ENCODE measurements at places on chromosomes 1 and 21.
A peak's percentile ranks its signal among the peaks of the same experiment; 100 is the strongest.

DNA sequence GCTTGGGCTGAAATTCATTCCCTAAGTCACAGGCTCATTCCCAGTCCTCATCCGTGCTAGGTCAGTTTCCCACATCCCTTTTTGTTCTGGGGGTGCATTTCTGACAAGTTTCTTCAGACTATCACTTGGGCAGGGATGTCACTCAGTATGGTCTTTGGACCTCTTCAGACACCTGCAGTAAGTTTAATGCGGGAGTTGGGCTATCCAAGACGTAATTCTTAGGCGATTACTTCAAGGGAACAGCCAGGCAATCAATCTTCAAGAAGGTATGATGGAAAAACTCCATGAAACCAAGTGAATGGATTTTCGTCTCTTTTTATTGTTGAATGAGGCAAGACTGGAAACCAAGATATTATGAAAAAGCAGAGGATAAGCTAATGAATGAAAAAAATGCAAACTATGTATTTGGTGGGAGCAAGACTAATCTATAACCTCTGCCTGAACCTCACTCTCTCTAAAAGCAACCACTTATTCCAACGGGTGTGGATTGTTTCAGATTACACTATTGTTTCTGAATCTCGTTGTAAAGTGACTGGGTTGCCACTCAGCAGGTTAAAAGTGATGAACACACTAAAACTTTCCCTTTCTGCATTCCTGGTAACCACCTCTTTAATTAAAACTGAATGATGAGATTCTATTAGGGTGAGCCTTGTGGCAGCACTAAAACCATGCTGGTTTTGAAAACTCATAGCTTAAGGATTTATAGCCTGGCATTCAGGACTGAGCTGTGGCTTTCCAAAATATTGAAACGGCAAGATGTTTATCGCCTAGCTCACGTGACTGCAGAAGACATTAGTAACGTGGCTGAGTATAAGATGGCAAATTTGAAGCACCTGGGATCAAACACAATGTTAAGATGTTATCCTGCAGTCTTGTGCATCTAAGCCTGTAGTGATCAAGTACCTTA lies 1.1 kb downstream of the RASAL2 start:
- DNase-seq = no peak

DNA sequence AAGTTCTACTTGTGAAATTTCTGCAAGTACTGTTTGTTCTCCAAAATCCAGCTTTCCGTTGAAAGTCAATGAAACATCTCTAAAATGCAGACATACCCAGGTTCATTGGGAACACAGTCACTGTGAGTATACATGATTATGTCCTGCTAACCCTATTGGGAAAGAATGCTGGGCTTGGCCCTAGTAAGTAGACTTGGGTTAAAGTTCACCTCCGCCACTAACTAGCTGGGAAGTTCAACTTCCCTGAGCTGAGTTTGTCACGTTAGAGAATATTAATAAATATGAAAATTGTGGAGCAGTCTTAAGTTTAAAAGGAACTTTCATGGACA lies 10.5 kb upstream of the PGD start:
- no peak for DNase-seq

DNA sequence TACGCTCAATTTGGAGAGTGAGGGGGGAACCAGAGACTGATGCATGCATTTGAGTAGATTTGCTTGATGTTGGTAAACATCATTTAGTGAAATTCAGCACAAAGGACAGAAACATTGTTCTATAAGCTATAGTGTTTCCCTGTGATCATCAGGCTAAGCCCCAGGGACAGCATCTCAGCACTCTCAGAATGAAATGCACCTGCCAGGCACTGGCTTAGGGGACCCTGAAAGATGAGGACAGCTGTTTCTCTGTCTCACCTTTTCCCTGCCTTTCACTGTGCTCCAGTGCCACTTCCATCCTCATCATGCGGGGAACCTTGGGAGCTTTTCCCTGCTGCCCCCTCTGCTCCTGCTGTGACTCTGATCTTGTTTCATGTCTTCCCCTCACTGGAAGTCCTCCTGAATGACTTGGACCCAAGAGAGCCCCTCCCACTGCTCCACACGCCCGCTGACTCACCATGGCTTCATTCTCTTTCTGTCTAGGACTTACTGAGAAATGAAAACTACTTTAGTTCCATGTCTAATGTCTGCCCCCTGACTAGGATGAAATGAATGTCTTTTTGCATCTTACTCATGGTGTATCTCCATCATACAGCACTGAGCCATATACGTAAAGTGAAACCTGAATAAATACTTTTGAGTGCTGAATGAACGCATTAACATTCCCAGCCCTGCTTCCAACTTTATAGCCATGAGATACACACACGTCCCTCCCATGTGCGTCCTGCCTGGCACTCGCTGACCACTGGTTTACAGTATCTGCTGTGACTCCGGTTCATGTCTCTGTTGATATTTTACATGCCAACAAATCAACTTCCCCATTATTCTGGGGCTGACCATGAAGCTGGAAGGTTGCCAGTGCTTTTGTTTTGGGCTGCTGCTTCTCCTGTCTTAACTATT lies 182.0 kb downstream of the PCP4 start:
- DNase-seq = no peak

DNA sequence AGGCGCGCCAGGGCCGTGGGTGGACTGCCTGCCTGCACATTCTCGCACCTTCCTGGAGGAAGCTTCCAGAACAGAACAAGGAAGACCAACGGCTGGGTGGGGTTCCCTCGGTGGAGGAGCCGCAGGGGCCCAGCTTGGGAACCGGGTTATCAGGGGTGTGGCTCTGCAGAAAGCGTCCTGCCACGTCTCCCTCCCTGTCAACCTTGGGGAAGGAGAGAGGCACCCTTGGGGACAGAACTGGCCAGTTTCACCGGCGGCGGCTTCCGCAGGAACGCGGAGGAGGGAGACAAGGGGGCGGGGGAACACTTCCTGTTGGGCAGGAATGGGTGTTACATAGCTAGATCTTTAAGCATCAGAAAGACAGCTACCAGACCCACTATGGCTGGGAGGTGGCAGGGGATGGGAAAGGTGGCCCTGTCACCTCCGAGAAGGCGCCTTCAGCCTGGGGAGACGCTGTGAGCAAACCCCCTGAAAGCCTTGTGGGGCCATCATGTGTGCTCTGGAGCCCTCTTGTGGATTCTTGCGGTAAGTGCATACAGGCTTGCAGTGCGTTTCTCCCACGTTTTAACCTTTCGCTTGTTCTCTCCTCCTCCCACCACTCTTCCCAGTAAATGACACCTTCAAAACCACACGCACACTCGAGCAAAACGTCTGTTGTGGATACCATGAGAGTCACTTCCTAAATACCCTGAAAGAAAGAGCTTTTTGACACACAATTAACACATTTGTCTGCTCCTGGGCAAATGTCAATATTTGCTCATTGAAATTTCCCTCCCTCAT lies 3.8 kb upstream of the PLEKHA6 start:
- DNase-seq = peak; percentile 60

DNA sequence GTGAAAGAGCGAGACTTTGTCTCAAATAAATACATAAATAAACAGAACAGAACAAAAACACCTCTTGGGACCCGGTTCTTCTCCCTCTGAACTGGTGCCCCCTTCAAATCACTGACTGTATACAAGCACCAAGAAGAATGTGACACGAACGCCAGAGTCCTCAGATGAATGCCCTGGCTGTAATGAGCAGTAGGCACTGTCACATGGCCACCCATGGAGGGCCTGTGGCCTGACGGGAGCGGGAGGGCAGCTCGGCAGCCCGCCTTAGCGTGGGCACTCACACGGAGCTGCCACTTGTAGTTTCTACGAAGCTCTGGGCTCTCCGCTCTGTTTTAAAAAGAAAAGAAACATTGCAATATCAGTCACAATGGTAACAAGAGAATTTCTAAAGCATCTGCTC lies 146.0 kb downstream of the PEX14 start:
- no peak for DNase-seq

DNA sequence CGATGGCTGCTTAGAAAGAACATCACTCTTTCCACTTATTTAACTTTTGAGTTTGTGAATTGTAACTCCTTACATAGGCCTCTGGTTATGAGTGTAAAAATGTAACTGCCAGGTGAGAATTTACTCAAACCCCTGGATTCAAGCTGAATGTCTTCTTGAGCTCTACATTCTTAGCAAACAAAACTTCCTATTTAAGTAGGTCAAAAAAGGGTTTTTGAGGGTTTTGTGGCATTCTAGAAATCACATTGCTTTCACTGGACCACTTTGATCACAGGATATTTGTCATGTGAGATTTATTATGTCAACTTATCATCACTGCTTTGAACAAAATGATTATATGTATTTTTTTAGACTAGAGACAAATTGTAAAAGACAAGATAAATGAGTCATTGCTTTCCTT lies 5.7 kb downstream of the IL23R start:
- DNase-seq = no peak

GRCh38 chr1:157119448-157119847 lies 18.7 kb downstream of the ETV3 start:
- DNase-seq = no peak

GRCh38 chr1:41380979-41381691 lies 19.9 kb downstream of the FOXO6 start:
- no peak for DNase-seq

GRCh38 chr1:180170546-180171151 lies 16.0 kb downstream of the QSOX1 start:
- no peak for DNase-seq

DNA sequence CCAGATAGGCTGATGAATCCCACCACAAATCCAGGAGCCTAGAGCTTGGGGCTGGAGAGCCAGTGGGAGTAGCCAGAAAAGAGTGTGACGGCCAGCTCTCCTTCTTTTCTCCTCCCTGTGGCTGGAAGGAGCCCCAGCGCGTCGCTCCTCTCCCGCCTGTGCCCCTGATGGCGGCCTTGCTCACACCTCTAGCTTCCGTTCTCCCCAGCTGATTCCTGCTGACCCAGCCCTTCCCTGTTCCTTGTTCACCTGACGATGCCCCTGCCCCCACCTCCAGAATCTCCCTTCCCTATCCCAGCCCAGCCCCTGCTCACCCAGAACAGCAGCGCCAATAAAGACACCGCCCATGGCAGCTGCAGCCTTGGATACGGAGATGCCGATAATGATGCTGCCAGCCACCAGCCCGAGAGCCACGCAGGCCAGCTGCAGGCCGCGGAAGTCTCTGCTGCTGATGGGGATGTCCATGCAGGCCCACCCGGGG lies 656 bp downstream of the KNCN start:
- no peak for DNase-seq

DNA sequence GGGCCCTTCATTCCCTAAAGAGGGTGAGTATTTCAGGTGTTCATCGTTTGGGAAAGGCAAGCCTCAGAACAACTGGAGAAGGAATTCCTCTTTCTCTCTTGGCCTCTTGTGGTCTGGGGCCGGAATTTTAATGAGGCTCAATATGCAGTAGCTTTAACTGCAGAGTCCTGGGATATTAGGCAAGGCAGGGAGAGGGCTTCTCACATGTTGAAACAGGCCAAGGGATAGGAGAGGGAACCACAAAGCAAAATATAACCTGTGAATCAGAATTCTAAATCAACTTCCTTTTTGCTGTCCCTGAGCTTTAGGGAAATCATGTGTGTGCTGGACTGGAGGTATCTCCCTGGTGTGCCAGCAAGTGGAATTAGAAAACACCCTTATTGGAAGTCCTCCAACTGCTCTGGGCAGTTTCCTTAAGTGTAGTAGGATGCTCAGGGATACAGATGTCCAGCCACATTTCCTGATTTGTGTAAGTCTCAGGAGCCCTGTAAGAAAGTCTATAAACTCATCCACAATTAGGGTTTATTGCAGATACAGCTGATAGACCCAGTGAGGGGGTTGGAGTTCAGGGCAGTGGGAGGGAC lies 215.8 kb upstream of the ZRANB2 start:
- no peak for DNase-seq

DNA sequence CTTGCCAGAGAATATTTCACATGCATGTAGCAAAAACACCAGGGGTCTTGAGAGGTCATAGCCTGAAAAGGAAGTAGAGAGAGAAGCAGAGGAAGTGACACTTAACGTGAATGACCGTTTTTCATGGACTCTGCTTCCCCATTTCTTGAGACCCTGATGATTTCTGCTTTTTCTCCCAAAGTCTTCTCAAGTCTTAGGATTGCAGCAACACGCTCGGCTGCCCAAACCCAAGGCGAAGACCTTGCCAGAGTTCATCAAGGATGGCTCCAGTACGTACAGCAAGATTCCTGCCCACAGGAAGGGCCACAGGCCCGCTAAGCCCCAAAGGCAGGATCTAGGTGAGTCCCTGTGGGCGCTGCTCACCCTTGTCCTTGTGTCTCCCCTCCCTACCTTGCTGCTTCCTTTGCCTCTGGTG lies 12.8 kb downstream of the THEMIS2 start:
- DNase-seq = no peak

DNA sequence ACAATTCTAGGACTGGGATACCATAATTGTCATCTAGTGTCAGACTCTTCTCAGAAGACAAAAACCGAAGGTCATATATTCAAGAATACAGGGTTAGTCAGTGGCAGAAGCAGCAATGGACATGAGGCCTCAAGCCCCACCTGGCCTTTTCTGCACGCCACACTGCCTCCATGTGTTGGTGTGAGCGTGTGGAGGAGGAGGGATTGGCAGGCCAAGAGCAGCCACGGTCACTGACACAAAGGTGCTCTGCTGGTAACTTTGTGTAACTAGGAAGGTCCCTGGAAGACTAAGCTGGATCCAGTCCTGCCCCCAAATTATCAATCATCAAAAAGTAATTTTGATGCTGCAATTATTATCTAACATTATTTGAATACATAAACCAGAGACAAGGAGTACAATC lies 34.9 kb downstream of the HSF2BP start:
- no peak for DNase-seq

- no peak for DNase-seq
Measured at GRCh38 chr1:18535391-18536210, 54.9 kb downstream of the KLHDC7A start.

DNA sequence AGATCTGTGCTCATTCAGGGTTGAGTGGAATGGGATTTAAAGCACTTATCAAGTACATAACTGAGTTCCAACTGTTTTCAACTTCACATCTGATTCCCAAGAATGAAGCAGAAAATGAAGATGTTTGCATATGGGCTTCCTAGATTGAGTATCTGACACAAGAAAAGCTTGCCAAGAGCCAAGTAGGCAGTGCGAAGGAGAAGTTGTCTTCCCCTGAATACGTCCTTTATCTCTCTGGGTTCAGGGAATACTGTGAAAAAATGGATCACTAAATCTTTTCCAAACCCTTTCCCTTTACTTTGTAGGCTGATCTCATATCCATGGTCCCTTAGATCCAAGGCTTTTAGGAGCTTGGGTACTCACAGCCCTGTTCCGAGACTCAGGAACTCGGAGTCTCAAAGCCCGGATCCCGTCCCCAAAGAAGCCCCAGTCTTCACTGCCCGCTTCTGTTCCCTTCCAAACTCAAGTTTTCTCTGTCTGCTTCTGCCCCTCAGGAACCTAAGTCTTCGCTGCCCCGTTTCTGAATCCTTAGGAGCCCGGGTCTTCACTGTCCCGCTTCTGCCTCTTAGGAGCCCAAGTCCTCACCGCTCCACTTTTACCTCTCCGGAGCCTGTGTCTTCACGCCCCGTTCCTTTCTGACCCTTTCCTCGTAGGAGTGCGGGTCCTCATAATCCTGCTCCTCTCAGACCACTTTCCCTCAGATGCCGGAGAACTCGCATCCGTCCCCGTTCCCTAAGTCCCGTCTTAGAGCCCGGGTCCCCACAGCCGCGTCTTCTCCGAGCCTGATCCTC lies 616 bp downstream of the TAF12 start:
- no peak for DNase-seq

GRCh38 chr1:67802565-67802964 lies 30.7 kb downstream of the GNG12 start:
- no peak for DNase-seq

Data from GM12892 (cell line).